WERI-Rb-1 (cell line): ENCODE measurements at places on chromosomes 11 and 22.

DNA sequence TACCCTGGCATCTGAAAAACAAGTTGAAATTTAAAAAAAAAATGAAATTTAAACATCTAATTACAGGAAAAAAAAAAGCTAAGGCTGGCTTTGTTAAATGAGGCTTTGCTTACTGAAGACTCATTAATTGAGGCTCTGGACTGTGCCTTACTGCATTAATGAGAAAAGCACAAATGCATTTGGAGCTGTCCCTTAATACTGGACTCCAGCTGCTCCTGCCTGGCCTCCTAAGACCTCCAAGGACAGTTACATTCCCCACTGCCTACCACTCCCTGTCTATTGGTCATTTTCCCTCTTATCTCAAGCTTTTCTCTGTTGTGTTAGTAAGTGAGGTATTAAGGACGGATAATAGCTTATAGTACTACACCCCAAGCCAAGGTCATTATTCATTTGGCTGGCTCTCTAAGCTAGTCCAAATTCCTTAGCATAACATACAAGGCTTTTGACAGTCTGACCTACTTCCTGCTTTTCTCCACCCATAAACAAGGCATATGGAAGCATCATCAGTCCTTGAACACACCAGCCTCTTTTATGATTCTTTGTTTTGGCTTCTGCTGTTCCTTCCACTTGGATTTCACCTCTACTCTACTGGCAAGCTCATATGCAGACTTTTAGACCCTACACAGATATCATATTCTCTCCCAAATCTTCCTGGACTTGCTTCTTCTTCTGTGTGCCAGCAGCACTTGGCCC lies 62.5 kb downstream of the USP35 start:
- DNase-seq: no peak

- DNase-seq: peak; percentile 18
These were observed 5.7 kb downstream of the MPZL2 start for GRCh38 chr11:118258410-118258809.

GRCh38 chr11:12224537-12224893 lies 114.1 kb downstream of the MICAL2 start:
- no peak for DNase-seq

DNA sequence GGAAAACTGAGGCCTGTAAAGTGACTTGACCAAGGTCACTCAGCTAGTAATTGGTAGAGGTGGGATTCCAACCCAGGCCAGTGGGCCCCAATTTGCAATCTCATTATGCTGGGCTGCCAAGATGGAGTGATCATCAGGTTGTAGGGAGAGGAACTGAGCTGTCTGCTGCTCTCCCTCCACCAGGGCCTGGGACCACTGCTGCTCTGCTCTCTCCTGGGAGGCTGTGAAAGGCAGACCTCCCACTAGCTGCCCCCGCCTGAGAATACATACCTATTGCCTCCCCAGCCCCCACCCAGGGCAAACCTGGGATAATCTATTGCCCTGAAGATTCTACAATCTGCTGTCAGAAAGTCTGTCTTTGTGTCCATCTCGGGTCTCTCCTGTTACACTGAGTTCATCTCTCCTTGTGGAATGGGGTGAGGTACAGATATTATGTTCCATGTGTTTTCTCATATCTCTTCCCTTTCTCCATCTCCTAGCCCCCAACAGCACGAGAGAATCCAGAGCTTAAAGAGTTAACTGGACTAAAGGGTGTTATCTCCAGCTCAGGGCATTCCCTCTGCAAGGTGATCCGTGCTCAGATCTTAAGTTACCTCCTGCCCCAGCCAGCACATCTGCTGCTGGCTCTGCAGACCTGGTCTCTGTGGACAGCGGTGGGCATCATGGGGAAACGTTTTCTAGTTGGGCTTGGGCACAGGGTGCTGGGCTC lies 5.6 kb downstream of the NECTIN1 start:
- DNase-seq: peak; percentile 39

GRCh38 chr22:27630754-27631153 lies 170.8 kb downstream of the MN1 start:
- DNase-seq: no peak

DNA sequence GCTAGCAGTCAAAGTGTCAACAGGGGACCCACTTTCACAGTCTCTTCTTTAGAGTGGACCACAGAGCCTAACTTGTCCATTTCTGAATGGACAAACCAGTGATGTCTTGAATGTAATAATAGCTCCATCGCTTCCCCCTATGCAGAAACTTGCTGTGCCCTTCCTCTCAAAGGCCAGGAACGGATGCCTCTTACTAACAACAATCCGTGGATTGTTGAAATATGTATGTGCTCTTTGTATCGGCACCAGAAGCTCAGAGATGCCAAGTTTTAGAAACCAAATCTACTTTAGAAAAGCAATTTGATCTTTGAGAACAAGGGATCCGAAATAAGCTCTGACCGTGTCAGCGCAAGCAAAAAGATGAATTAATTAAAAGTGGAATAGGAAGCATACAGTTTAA lies 259.5 kb upstream of the POU2AF2 start:
- no peak for DNase-seq

DNA sequence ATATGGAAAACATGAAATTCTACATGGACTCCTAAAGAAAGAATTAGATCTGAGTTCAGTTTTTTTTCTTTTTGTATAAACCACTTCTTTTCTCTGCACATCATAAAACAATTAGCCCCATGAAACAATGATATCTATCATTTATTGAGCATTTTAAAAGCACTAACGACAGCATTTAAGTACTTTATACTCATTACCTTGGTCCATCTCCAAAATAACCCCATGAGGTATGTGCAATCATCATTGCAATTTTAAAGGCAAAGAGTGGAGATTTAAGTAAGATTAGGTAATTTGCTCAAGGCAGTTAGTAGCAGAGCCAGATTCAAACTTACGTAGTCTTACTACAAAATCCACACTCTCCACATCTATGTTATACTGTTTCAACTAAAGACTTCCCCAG lies 177.7 kb upstream of the RAG2 start:
- DNase-seq: no peak

GRCh38 chr11:1469911-1470680 lies 16.5 kb downstream of the MOB2 start:
- no peak for DNase-seq

DNA sequence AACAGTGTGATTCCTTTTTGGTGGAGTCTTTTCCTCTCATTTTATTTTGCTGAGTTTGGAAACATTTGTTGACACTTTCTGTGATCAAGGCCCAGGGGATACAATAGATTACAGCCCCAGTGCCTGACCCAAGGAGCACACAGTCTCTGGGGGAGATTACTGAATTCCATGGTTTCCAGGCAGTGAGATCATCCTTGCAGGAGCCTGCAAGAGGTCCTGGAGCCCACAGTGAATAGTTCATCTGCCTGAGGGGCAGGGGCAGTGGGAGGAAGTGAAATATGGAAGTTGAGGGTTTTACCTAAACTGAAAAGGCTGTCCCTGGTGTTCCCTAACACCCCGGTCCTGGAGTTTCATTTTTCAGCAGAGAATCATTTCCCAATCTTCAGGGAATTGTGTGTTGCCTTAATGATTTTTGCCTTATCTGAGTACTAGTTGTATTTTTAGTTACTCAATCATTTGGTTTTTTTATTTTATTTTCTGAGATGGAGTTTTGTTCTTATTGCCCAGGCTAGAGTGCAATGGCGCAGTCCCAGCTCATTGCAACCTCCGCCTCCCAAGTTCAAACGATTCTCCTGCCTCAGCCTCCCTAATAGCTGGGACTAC lies 7.7 kb downstream of the CCS start:
- DNase-seq: no peak

- DNase-seq: peak; percentile 31
These were observed 40.1 kb downstream of the CTSC start for GRCh38 chr11:88297421-88297820.

- no peak for DNase-seq
These were observed 27.5 kb downstream of the ADAMTS8 start for GRCh38 chr11:130400781-130401483.
